ENCODE measurements at places on chromosomes 5 and 9. TPM values are rescaled to one million over a fixed set of nuclear protein-coding genes. Genes with fewer than 3 reads are reported as not detected.

DNA sequence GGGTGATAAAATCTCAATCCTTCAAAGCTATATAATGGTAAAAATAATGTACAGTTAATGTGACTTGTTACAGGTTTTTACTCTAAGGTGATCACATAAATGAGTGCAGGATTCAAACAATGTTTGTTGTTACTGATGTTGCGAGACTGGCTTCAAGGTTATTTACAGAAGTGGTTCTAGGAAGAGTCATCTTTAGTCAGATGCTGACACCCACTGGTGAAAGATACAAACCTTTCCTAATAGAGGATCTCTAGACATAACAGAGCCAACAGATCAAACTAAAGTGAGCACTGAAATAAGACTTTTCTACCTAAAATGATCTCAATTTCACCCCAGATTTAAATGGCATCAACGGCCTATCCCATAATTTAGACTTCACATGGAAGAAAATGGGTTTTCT lies 20.2 kb downstream of the ARSB start:
- no peaks in the 10 kb centered on the region for H3K4me1 ChIP-seq
- H3K36me3 ChIP-seq, result no peaks in the 10 kb centered on the region
- no peaks in the 10 kb centered on the region for H3K27me3 ChIP-seq
- no peak for DNase-seq
- no peak overlapping the region for H3K27ac ChIP-seq

Gene C9
- total RNA-seq, result not detected

DNA sequence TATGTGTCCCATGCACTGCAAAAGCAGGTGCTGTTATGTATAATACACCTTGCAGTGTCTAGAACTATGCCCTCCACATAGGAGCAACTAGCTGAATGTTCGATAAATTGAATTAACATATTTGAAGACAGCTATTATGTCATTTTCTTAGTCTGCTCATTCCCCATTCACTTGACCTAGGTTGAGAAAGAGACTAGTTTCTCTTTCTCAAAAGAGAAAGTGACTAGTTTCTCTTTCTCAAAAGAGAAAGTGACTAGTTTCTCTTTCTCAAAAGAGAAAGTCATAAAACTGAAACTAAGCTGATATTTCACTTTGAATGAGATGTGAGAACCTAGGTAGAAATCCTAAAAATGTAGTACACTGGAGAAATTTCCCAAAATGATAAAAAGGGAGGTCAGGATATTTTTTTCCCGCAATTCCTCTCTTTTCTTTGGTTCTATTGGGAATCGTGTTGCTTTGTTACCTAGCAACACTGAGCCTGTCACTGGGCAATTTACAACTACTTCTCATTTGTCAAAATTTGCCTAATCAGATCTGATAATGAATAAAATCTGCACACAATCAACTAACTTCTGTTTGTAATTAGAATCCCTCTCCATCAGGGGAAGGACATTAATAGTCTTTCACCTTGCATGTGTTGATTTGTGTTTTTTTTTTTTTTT lies 132.0 kb upstream of the GRIA1 start:
- DNase-seq, result no peak
- H3K4me1 ChIP-seq, result no peaks in the 10 kb centered on the region
- H3K36me3 ChIP-seq, result no peaks in the 10 kb centered on the region
- H3K27me3 ChIP-seq, result no peaks in the 10 kb centered on the region
- H3K4me3 ChIP-seq, result no peak overlapping the region

GRCh38 chr9:20405616-20406015 lies 216.7 kb downstream of the MLLT3 start:
- DNase-seq, result no peak
- H3K27me3 ChIP-seq, result no peaks in the 10 kb centered on the region
- no peaks in the 10 kb centered on the region for H3K36me3 ChIP-seq
- no peaks in the 10 kb centered on the region for H3K4me1 ChIP-seq
- no peak overlapping the region for H3K27ac ChIP-seq

- H3K4me3 ChIP-seq, result no peak overlapping the region
- peaks cover 5% of the 10 kb centered on the region for H3K36me3 ChIP-seq
- H3K27me3 ChIP-seq, result no peaks in the 10 kb centered on the region
Measured at GRCh38 chr5:6598351-6598900, 34.4 kb downstream of the NSUN2 start.

DNA sequence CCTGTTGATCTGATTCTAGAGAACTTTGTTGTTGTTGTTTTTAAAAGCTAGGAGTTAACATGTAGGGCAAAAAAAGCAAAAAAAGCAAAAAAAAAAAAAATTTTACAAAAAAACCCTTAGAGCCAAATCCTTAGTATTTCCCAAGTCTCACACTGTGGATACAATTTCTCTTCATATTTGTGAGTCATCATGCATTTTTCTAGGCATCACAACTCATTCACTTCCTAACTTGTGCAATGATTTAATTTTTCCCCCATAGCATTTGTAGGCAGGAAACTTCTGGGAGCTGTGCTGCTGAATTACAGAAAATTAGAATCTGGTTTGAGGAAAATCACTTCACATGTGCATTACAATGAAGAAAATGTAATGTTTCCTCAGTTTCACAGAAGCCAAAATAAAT lies 91.9 kb downstream of the MARCHF3 start:
- H3K36me3 ChIP-seq, result no peaks in the 10 kb centered on the region
- no peak for DNase-seq
- H3K27ac ChIP-seq, result no peak overlapping the region
- no peaks in the 10 kb centered on the region for H3K27me3 ChIP-seq
- H3K4me1 ChIP-seq, result peaks cover 6% of the 10 kb centered on the region

Gene SLC25A2
- not detected for total RNA-seq

- no peaks in the 10 kb centered on the region for H3K27me3 ChIP-seq
- H3K4me1 ChIP-seq, result no peaks in the 10 kb centered on the region
- no peak overlapping the region for H3K4me3 ChIP-seq
- DNase-seq, result no peak
- no peak overlapping the region for H3K27ac ChIP-seq
Measured at GRCh38 chr5:17819783-17820182, 185.5 kb downstream of the TAF11L14 start.

DNA sequence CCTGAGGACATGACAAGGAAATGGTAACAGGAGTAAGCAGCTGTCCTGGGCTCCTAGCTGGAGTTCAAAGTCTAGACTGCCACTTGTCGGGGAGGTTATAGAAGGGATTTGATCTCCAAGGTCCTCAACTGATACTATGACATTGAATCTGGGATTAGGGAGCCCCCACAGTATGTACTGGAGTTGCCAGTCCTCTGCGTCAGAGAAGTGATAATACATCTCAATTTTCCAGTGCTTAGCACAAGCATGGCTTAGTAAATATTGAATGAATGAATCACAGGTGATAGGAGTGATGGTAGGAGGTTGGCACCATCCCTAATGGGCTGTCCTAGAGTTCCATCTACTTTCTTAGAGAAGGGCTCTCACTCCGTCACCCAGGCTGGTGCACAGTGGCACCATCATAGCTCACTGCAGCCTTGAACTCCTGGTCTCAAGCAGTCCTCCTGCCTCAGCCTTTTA lies 6.2 kb upstream of the TPM2 start:
- H3K36me3 ChIP-seq, result peaks cover 30% of the 10 kb centered on the region
- peak; percentile 38 for DNase-seq
- H3K4me1 ChIP-seq, result peaks cover 32% of the 10 kb centered on the region
- H3K4me3 ChIP-seq, result no peak overlapping the region
- H3K27ac ChIP-seq, result peak overlapping the region; percentile 53
- no peaks in the 10 kb centered on the region for H3K27me3 ChIP-seq

Gene CTXN3
- not detected for total RNA-seq

DNA sequence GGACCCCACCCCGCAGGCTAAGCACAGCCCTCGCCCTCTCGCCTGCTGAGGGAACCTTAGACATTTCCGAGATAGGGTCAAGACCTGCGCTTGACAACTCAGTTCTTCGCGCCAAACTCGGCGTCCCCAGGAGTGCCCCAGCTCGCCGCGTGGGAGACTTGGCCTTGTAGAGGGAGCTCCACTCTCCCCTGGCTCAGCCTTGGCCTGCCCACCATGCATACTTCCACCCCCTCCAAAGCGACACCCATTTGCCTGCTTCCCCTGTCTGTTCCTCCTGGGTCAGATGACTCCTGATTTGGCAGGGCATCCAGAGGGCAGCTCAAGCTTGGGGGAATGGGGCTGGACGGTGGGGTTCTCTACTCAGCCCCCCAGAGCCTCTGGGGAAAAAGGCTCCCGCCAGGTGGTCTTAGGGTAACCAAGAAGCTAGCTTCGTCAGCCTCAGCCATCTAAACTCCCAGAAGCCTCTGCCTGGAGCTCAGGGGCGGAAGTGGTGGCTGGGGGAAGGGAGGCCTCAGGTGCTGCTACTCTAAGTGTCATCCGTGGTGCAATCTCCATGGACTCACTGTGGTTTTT lies 560 bp downstream of the DOCK2 start:
- H3K4me3 ChIP-seq, result no peak overlapping the region
- H3K4me1 ChIP-seq, result peaks cover 9% of the 10 kb centered on the region
- H3K27me3 ChIP-seq, result peaks cover 10% of the 10 kb centered on the region
- H3K27ac ChIP-seq, result no peak overlapping the region
- peak; percentile 24 for DNase-seq
- H3K36me3 ChIP-seq, result no peaks in the 10 kb centered on the region

DNA sequence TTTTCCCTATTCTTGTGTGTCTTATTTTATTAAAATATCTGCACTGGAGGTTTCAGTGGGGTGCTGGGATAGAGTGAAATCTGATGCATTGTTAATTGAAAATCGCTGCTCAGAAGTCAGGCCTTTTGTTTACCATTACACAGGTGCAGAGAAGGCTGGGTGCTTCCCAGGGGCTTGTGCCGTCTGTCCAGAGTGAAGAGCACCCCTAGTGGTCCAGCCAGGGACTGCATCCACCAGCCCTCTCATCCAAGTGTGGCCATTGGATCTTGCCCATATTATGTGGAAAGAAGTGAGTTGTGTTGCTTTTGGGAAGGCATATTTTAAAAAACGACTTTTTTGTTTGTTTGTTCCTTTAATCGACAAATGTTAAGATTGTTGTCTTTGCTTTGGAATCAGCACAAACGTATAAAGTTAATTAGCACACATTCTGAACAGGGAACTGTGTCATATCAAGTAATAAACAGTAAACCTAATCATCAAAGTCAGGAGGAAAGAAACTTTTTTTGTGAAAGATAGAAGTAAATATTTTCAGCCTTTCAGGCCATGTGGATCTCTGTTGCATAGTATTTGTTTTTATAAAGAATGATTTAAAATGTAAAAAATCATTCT lies 315.6 kb downstream of the MTRR start:
- H3K27ac ChIP-seq, result no peak overlapping the region
- H3K36me3 ChIP-seq, result no peaks in the 10 kb centered on the region
- H3K4me1 ChIP-seq, result peaks cover 7% of the 10 kb centered on the region
- no peak overlapping the region for H3K4me3 ChIP-seq

DNA sequence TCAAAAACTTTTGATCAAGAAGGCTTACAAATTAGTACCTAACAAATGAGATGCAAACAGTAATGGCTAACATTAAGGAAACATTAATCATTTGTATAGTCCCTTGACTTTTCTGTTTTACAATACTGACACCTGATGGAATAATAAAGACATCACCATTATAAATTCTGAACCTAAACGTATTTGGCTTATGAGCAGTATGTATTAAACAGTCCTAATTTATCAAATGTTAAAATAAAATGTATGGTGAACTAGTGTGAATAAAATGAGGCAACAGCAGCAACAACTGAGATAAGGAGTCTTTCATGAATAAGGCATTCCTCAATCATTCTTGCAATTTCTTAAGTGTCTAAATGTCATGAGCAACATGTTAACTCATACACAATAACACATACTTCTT lies 6.0 kb downstream of the PUM3 start:
- no peaks in the 10 kb centered on the region for H3K27me3 ChIP-seq
- H3K27ac ChIP-seq, result peak overlapping the region; percentile 31
- no peak for DNase-seq
- peaks cover 43% of the 10 kb centered on the region for H3K4me1 ChIP-seq
- no peaks in the 10 kb centered on the region for H3K36me3 ChIP-seq

DNA sequence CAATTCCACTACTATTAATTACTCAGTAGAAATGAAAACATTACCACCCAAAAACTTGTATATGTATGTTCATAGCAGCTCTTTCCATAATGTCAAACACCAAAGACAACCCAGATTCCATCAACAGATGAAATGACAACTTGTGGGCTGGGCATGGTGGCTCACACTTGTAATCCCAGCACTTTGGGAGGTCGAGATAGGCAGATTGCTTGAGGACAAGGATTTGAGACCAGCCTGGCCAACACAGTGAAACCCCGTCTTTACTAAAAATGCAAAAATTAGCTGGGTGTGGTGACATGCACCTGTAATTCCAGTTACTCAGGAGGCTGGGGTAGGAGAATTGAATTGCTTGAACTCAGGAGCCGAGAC lies 11.5 kb downstream of the UIMC1 start:
- H3K27me3 ChIP-seq, result no peaks in the 10 kb centered on the region
- H3K4me1 ChIP-seq, result peaks cover 40% of the 10 kb centered on the region
- H3K27ac ChIP-seq, result peak overlapping the region; percentile 53
- DNase-seq, result no peak
- no peak overlapping the region for H3K4me3 ChIP-seq
- no peaks in the 10 kb centered on the region for H3K36me3 ChIP-seq

DNA sequence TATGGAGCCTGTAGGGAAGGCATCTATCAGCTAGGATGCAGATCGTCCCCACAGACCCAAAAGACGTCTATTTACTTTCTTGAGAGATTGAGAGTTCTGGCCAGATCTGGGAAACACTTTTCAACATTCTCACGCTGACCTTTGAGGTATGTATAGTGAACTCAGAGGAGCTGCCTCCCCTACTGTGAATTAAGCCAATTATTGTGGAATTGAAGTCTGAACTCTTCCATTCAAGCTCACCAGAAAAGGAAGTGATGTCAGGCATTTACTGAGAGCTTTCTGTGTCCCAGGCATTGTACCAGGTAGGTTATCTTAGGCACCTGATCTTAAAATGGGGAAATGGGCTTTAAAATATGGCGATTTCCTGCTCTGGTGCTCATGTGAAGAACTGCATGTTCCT lies 136.5 kb downstream of the SV2C start:
- DNase-seq, result no peak
- H3K27ac ChIP-seq, result no peak overlapping the region
- H3K4me1 ChIP-seq, result no peaks in the 10 kb centered on the region
- no peak overlapping the region for H3K4me3 ChIP-seq
- H3K27me3 ChIP-seq, result no peaks in the 10 kb centered on the region

Gene SHISAL2B
- 9.9 TPM for total RNA-seq

- H3K36me3 ChIP-seq, result no peaks in the 10 kb centered on the region
- DNase-seq, result no peak
- no peak overlapping the region for H3K27ac ChIP-seq
- no peak overlapping the region for H3K4me3 ChIP-seq
- H3K27me3 ChIP-seq, result no peaks in the 10 kb centered on the region
- H3K4me1 ChIP-seq, result no peaks in the 10 kb centered on the region
Measured at GRCh38 chr5:22596404-22596970, 256.7 kb downstream of the CDH12 start.

Gene ZNF367
- total RNA-seq, result 1.0 TPM

Gene CMYA5
- total RNA-seq, result 1.6 TPM

DNA sequence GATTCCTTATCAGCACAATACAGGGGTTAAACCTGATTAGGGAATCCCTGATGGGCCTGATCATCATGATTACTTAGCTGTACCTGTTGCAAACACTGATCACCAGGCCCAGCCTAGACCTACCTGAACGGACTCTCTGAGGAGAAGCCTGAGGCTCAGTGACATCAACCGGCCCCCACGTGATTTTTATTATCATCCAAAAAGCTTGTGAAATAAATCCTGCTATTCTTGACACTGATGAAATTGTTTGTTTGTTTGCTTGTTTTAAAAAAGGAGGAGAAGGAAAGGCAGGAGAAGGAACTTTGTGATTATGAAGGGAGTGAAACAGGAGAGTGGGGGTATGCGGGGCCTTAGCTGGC lies 18.1 kb downstream of the LCP2 start:
- DNase-seq, result no peak
- H3K27ac ChIP-seq, result no peak overlapping the region
- no peaks in the 10 kb centered on the region for H3K4me1 ChIP-seq

Measured in body of pancreas (tissue), 4 donors.